ENCODE measurements at places on chromosomes 4 and X.

DNA sequence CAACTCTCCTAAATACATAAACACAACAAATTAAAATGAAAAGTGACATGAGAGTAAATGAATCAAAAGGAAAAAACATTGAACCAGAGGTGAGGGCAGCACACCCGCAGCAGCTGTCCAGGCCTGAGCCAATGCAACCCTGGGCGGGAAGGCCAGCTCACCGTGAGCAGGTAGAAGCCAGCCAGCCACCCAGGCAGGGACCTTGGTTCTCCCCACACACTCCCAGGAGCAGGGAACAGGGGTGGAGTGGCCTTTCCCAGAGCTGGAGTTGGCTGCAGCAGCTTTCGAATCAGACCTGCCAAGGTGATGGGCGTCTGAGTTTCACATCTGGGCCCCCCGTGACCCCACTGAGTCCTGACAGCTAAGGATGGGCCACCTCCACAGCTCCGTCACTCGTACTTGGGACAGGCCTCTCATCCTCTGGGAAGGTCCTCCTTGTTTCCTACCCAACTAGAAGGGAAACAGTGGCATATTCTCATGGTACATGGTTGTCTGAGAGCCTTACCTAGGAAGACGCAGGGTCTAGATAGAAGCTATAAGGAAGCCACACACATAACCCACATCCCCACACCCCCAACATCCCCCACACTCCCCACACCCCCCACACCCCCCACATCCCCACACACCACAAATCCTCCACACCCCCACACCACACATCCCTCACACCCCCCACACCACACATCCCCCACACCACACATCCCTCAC is 172.2 kb downstream of the DCLK2 start:
- DNase-seq: no peak

- no peak for DNase-seq
Observed at GRCh38 chrX:42399632-42400024, 378.3 kb downstream of the PPP1R2C start.

- no peak for DNase-seq
Observed at GRCh38 chr4:53818104-53818503, 226.8 kb upstream of the LNX1 start.

DNA sequence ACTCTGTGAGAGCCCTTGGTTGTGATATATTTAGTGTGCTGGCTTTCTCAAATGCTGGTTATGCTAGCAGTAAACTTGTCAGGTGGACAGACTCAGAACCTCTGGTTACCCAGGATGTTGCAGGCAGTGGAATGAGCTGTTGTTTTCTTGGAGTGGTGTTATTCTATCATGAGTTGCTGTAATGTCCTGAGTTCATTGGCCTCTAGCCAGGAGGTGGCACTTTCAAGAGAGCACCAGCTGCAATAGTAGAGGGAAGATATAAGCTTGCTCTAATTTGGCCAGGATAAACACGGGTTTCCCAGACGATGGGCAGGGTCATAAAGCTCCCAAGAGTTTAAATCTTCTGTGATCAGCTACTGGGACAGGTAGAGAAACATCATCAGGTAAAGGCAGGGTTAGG is 95.0 kb upstream of the UBQLN2 start:
- no peak for DNase-seq

GRCh38 chrX:47218920-47219815 is 687 bp downstream of the CDK16 start:
- peak; percentile 80 for DNase-seq

GRCh38 chrX:545452-545885 is 85.1 kb upstream of the SHOX start:
- DNase-seq: no peak

- no peak for DNase-seq
Observed at GRCh38 chr4:61373901-61374440, 173.8 kb downstream of the ADGRL3 start.

DNA sequence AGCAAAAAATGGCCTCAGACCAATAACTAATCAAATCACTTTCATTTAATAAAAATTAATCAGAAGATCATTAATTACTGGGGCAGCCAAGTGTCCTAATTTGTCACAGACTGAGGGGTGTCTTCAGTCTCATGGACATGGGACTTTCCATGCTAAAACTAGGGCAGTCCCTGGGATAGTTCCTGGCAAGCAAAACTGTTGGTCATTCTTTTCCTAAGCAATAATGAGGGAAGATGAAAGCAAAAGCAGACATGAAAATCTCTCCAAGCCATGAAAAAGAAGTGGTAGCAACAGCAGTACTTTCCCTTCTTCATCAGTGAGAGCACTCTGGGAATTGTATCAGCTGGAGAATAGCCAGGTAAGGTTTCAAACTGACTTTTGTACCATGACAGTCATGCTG is 3.7 kb upstream of the ANTXR2 start:
- no peak for DNase-seq

GRCh38 chr4:13892739-13893105 is 265.2 kb upstream of the BOD1L1 start:
- DNase-seq: no peak

GRCh38 chr4:161856711-161857326 is 307.0 kb downstream of the FSTL5 start:
- no peak for DNase-seq

DNA sequence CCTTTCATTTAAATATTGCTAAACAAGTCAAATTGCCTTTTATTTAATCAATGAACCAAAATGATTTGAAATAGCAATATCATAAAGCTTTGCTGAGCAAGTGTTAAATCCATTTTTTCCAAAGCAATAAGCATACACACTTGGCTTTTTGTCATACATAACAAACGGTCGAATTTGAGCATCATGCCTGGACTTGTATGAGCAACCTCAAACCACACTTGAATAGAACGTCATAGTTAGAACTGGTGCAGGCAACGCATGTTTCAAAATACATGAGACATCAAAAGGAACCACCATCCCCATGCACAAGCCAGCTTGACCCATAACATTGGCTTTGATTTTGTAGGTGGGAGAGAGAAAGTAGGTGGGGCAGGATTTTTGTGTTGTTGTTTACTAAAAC is 812.3 kb upstream of the FRG1 start:
- no peak for DNase-seq

DNA sequence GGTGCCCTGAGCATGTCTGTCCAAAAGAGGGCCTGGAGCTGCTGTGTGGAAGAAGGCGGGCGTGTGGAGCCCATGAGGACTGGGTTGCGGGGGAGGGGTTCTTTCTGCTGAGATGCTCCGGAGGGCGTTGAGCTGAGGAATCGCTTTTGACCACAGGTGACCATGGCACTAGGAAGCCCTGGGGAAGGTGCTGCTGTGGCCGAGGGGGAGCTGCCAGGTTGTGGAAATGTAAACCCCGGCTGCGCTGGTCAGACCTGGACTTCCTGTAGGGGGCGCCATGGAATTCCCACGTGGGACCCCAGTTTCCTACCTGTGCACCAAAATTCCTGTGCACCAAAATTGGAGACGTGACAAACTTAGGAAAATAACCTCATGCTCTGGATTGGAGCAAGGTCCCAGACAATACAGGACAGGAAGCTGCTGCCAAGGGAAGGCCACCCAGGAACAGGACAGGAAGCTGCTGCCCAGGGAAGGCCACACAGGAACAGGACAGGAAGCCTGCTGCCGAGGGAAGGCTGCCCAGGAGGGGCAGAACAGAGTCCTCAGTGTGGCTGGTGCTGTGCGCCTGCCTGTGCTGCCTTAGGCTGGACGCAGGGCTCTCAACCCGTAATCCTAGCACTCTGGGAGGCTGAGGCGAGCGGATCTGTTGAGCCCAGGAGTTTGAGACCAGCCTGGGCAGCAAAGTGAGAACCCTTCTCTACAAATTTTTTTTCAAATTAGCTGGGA is 28.4 kb upstream of the UVSSA start:
- no peak for DNase-seq

- DNase-seq: no peak
Observed at GRCh38 chr4:104532677-104533076, 38.0 kb upstream of the CXXC4 start.

DNA sequence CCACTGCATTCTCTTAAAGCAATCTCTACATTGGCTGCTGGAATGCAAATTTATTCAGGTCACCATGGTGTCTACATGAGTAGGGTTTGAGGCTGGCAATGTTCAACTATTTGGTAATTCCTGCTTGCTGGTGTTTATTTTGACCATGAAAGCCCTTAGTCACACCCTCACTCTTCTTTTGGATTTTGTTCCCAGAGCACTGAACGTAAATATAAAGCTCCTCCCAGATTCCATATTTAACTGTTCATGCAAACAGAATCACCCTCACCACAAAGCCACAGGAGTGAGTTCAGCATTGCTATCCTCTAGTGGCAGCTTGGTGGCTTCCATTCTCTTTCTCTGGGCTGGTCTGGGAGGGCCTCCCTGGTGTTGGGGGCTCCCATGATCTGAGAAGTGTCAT is 82.8 kb downstream of the LNX1 start:
- no peak for DNase-seq

- DNase-seq: no peak
Observed at GRCh38 chrX:72714478-72714916, 391 bp upstream of the PHKA1 start.

- DNase-seq: no peak
Observed at GRCh38 chrX:135384161-135384836, 37.4 kb upstream of the SMIM10L2A start.

GRCh38 chr4:153616006-153616555 is 68.0 kb upstream of the TLR2 start:
- DNase-seq: no peak

- DNase-seq: no peak
Observed at GRCh38 chr4:82652062-82652461, 90.3 kb upstream of the TMEM150C start.

GRCh38 chrX:133364196-133364595 is 51.1 kb downstream of the GPC4 start:
- DNase-seq: no peak

- DNase-seq: no peak
Observed at GRCh38 chr4:87354168-87355102, 31.8 kb upstream of the HSD17B13 start.

DNA sequence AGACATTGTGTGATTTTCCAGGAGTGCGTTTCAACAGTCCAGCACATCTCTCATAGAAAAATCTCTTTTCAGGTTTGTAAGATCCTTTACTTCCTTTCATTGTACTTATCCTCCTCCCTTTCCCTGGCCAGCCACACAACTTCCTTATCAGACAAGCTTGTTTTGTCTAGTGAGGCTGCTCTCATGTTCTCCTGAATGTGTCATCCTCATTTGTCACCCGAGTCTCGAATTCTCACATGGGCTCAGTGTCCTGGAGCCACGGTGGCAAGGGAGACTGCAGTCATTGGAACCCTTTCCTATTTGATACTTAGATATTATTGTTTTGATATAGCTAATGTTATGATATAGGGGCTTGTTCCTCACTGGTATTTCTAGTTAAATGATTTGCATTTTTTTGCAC is 16.9 kb downstream of the SYNPO2 start:
- no peak for DNase-seq

DNA sequence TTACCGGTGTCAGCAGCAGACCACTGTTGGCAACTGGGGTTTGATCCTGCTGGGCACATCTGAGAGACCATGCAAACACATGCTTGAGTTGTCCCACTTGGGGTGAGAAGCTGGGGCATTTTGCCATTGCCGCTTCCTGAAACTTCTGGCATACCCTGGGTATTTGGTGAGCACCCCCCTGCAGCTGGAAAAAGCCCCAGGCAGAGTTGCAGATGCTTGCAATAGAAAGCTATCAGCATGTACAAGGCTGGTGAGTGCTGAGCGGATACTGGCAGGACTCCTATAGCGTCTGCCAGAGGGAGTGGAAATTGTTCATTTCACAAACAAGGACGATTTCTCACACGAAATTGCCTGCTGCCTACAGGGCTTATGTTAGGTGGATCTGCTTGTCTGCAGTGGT is 32.3 kb downstream of the SUPT20HL1 start:
- no peak for DNase-seq

DNA sequence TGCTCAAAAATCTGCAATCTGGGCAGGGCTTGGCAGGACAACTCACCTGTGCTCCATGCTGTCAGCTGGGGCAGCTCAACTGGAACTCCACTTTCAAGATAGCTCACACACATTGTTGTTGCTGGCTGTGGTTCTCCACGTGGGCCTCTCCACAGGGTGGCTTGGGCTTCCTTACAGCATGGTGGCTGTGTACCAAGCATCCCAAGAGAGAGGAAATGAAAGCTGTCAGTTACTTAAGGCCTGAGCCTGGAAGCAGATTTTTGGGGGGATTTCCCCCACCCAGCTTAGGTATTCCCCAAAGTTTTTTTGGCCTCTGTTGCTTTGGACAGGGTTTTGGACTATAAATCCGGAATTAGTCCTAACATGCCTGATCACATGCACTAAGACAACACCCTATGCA is 81.0 kb downstream of the BCOR start:
- no peak for DNase-seq

- no peak for DNase-seq
Observed at GRCh38 chrX:39528161-39528916, 569.4 kb downstream of the BCOR start.
